NCI-H446 (cell line): ENCODE measurements at places on chromosomes 11 and 22.

GRCh38 chr22:47367993-47368945 lies 605.8 kb downstream of the TBC1D22A start:
- no peak for DNase-seq

GRCh38 chr11:93685196-93685595 lies 23.7 kb downstream of the CEP295 start:
- no peak for DNase-seq

- peak; percentile 84 for DNase-seq
Observed at GRCh38 chr11:100719809-100720221, 32.7 kb downstream of the ARHGAP42 start.

GRCh38 chr22:39938509-39939111 lies 21.6 kb upstream of the TMA7B start:
- DNase-seq = no peak

DNA sequence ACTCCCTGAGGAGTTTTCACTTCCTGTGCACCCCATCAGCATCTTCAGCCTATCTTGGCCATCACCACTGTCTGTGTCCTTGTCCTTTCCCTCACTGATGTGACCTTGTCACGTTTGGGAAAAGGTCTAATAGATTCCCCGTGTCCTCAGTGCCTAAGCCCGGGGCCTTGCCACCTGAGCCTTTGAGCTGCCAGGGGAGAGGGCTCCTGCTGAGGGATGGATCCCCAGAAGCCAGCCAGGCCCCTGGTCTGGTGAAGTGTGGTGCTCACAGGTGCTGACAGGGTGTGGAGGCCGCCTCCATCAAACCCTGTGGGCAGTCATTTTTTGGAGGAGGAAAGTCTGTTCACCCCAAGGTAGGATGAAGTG lies 47.2 kb downstream of the GAB4 start:
- DNase-seq = no peak

GRCh38 chr11:87754685-87755084 lies 420.6 kb downstream of the RAB38 start:
- no peak for DNase-seq

GRCh38 chr22:47048123-47049077 lies 285.9 kb downstream of the TBC1D22A start:
- no peak for DNase-seq

GRCh38 chr11:126522152-126522551 lies 166.7 kb downstream of the ST3GAL4 start:
- DNase-seq = no peak

- DNase-seq = peak; percentile 90
Observed at GRCh38 chr11:26741036-26741435, 19.2 kb upstream of the SLC5A12 start.

- peak; percentile 65 for DNase-seq
Observed at GRCh38 chr22:42473484-42474193, 41.4 kb upstream of the NFAM1 start.

GRCh38 chr11:73194593-73194992 lies 23.5 kb upstream of the P2RY2 start:
- no peak for DNase-seq

DNA sequence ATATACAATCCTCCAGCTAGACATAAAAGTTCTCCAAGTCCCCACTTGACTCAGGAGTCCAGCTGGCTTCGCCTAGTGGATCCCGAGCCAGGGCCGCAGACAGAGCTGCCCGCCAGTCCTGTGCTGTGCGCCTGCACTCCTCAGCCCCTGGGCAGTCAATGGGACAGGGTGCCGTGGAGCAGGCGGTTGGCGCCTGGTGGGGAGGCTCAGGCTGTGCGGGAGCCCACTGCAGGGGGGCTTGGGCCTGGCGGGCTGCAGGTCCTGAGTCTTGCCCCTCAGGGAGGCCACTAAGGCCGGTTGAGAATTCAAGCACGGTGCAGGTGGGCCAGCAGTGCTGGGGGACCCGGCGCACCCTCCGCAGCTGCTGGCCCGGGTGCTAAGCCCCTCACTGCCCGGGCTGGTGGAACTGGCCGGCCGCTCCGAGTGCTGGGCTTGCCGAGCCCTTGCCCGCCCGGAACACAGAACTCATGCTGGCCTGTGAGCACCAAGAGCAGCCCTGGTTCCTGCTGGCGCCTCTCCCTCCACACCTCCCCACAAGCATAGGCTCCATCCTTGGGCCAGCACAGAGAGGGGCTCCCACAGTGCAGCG lies 884.8 kb upstream of the LRRC4C start:
- DNase-seq = no peak

- DNase-seq = no peak
Observed at GRCh38 chr11:69041516-69041915, 7.2 kb upstream of the TPCN2 start.

- no peak for DNase-seq
Observed at GRCh38 chr11:15494740-15495139, 380.0 kb downstream of the INSC start.

GRCh38 chr11:18365741-18366140 lies 28.6 kb upstream of the LDHA start:
- DNase-seq = no peak
